ENCODE measurements at places on chromosomes 3 and 15. TPM values are rescaled to one million over a fixed set of nuclear protein-coding genes. Genes with fewer than 3 reads are reported as not detected.
A peak's percentile ranks its signal among the peaks of the same experiment; 100 is the strongest.

- no peak for DNase-seq
These were observed 2.9 kb upstream of the PRRT3 start for GRCh38 chr3:9955067-9955502.

GRCh38 chr3:32424581-32425250 is 33.1 kb downstream of the CMTM7 start:
- DNase-seq: no peak

DNA sequence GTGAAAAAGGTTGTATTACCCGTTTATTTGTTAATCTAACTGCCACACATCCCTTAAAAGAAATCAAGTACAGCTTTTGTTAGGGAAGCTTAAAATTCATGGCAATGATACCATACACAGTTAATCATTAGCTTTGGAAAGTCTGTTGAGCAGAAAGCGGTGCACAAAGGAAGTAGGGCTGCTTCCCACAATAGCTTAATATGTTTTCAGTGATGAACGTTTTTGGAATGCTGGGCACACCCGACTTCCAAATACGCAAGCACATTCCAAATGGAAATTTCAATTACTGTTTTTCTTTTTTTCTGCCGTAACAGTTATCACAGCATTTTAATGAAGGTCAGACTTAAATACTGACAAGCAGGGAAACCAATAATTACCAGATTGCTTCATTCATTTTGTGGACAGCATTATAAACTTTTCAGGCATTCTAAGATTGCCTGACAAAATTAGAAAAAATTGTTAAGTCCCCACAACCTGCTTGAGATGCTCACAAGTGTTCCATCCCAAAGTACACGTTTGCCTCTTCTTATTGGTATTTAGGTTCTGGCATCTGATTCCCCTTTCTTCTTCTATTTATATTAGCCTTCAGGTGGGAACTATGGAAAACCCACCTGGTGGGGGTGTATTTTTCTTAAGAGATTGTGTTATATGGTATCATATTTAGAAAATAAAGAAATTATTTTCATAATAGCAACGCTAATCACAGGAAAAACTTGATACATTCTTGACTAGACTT is 1.1 kb upstream of the ECT2 start:
- DNase-seq: no peak

DNA sequence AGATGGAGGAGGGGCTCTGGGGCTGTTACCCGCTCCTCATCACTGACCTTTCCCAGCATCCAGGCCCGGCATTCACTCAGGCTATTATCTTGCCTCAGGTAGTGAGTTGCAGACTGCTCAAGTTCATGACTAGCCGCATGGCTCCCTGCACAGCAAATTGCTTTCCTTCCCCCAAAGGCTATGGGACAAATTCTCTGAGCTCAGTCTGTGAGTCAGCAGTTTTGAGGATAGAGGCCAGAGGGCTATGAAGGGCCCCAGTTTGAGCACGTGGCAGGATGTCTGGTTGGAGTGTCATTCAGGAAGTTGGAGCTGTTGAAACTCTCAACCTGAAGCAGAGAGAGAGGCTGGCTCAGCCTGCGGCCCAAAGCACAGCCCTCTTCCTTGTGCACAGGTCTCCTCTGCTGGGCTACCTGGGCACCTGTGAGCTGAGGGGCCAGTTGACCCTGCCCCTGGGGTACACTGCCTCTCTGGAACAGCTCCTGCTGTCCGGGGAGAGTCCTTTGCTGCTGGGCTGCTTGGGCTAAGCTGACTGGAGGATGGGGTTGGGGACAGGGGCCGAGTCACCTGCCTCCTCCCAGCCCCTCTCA is 7.9 kb downstream of the FAH start:
- DNase-seq: no peak

GRCh38 chr15:61527836-61528580 is 298.9 kb upstream of the RORA start:
- no peak for DNase-seq

GRCh38 chr15:83844742-83845141 is 190.8 kb downstream of the ADAMTSL3 start:
- no peak for DNase-seq

- DNase-seq: peak; percentile 33
These were observed 4.5 kb downstream of the LRRC31 start for GRCh38 chr3:169865176-169865767.

DNA sequence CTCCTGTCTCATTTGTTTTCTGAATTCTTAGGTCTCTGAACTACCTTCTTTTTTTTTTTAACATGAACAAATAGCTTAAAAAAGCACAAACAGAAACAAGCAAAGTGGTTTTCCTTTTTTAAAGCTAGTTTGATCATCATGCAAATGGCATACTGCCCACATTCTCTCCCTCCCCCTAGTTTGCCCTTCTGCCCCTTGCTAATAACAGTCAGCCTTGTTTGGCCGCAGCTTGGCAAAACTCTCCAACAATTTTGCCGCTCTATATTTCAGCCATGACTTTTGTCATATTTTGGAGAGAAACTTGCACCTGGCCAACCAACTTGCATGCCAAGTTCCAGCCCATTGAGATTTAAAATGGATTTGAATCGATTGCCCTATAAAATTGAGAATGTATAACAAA is 666.0 kb upstream of the NR2F2 start:
- no peak for DNase-seq

DNA sequence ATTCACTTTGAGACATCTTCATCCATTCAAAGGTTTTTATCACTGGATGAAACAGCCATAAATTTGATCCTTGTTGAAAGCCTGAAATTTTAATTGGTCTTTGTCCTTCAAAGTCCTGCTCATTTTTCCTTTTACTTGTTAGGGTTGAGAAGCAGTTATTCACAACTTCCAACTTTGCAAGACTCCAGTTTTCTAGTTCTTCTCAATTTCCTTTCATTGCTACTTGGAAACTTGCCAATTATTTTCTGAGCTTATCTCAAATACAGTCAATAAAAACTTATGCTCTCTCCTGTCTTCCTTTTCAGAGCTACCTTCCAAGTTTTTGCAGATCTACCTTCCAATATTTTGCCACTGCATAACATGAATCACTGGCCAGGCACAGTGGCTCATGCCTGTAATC is 23.7 kb upstream of the CD276 start:
- no peak for DNase-seq

DNA sequence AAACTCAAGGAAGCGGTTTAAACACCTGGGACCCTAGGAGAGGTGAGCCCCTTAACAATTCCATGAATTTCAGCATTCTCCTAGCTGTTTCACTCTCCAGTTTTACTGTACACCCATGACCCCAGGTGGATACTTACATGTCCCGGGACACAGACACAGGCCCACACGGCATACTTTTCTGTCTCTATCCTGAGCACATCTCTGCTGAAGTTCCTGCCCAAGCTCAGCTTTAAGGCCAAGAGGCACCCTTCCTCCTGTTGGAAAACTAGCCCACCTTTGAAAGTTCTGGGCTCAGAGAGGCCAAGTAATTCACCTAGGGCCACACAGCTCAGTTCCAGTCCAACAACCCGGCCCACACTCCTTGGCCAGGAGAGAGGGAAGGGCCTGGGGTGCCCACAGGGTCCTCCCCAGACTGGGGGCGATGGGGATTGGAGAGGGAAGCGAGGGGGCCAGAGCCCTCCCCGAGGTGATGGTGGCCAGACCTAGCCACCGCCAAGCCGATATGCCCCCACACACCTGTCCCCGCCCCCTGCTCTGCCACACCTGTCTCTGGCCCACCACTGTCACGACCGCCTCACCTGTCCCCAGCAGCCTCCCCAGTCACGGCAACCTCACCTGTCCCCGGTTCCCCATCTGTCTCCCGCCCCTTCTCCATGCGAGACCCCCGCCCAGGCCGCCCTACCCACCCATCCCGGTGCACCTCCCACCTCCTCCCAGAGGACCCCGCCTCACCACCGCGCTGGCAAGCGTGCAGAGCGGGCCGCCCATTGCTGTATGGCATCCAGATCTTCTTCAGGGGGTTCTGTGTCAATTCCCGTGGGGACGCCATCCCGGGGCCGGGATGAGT is 431 bp downstream of the PFKFB4 start:
- no peak for DNase-seq

DNA sequence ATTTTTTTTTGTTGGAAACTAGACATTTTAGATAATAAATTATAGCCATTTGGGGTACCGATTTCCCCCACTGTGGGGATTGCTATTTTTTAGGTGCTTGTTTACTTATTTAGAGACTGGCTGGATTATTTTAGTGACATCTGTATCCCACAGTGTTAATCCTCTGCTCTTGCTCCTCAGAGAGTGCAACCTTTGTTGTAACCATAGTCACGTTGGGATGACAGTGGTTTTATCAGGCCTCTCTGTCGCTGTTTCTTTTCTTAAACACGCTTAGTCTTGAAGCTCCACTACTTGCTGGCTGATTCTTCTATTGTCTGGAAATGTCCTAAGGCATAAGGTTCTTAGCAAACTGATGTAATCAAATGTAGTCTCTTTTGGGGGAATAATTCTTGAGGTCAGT is 451.6 kb upstream of the SEMA6D start:
- no peak for DNase-seq

GRCh38 chr3:40681658-40682055 is 156.9 kb downstream of the ZNF621 start:
- no peak for DNase-seq

- no peak for DNase-seq
These were observed 122.0 kb downstream of the SEMA6D start for GRCh38 chr15:47839233-47839825.

GRCh38 chr15:89777073-89777751 is 1.1 kb downstream of the MESP2 start:
- DNase-seq: peak; percentile 40

DNA sequence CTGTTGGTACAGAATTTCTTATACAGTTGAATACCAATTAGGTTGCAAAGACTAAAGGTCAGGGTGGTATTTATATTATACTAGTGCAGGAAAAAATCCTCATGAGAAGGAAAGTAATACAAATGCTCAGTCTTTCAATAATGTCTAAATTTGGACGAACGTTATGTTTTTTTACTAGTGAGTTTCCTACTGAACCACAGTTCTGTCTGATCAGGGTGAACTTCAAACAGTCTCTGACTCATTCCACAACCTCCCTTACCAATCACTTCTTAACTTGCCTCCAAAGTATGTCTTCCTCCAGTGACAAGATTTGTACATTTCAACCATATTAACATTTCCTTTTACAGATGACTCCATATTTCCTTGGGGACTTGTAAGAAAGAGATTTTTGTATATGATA is 3.4 kb downstream of the TMEM212 start:
- no peak for DNase-seq

- no peak for DNase-seq
These were observed 74.9 kb downstream of the SIDT1 start for GRCh38 chr3:113607219-113607596.

- peak; percentile 18 for DNase-seq
These were observed 228.7 kb downstream of the VPS13C start for GRCh38 chr15:61831505-61831921.

DNA sequence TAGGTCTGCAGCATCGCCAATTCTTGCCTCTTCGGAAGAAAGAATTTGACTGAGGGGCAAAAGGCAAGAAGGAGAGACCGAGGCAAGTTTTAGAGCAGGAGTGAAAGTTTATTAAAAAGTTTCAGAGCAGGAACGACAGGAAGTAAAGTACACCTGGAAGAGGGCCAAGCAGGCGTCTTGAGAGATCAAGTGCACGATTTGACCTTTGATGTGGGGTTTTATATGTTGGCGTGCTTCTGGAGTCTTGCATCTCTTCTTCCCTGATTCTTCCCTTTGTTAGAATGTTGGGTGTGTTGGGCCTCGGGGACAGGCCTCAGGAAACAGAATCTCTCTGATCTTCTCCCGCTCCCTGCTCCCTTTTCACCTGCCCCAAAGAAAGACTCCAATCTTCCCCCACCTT is 40.6 kb upstream of the FLNB start:
- DNase-seq: no peak

Gene CDAN1
- 15.1 TPM for total RNA-seq

Gene TSPAN3
- total RNA-seq: 182 TPM

Gene SAMD7
- not detected for total RNA-seq

Gene CP
- 10.2 TPM for total RNA-seq

Gene CD200R1
- 0.54 TPM for total RNA-seq

Gene SELENOT
- 117 TPM for total RNA-seq

Gene DAZL
- not detected for total RNA-seq

Gene CCDC9B
- 4.6 TPM for total RNA-seq

Gene CAPN3
- total RNA-seq: 3.0 TPM

Gene TKT
- total RNA-seq: 1,326 TPM

Gene PSTPIP1
- total RNA-seq: 23.4 TPM

Gene SLC25A38
- 29.6 TPM for total RNA-seq

Gene ADPRH
- 7.3 TPM for total RNA-seq

Gene OXTR
- total RNA-seq: 0.27 TPM

Gene UBE3A
- 39.3 TPM for total RNA-seq
